Cerebellum (tissue), 4 donors: ENCODE measurements at places on chromosomes 16 and 17. TPM values are rescaled to one million over a fixed set of nuclear protein-coding genes. Genes with fewer than 3 reads are reported as not detected.

The CALB2 gene
- 8.3 TPM for total RNA-seq

The RABEP1 gene
- total RNA-seq, result 63.1 TPM

The PPP1R27 gene
- total RNA-seq, result not detected

The WFDC1 gene
- total RNA-seq, result 2.4 TPM

The CCL14 gene
- total RNA-seq, result 1.1 TPM

The RRAD gene
- total RNA-seq, result 1.1 TPM

The WFIKKN1 gene
- 0.54 TPM for total RNA-seq

The SMURF2 gene
- 53.1 TPM for total RNA-seq

The CDYL2 gene
- 11.4 TPM for total RNA-seq

The SKAP1 gene
- 0.64 TPM for total RNA-seq

The SEC14L5 gene
- total RNA-seq, result 0.82 TPM

The TMEM235 gene
- total RNA-seq, result 1.6 TPM

The COASY gene
- 5.6 TPM for total RNA-seq

The PARD6A gene
- 8.6 TPM for total RNA-seq

The ZNF469 gene
- total RNA-seq, result 0.73 TPM

The NTN3 gene
- total RNA-seq, result 2.5 TPM

The KRTAP4-5 gene
- not detected for total RNA-seq

The CPHXL2 gene
- total RNA-seq, result not detected

The STX1B gene
- 22.5 TPM for total RNA-seq

The RAB26 gene
- total RNA-seq, result 11.4 TPM

The TP53TG3 gene
- not detected for total RNA-seq

The KCNJ18 gene
- total RNA-seq, result not detected

The BRD7 gene
- total RNA-seq, result 54.7 TPM

The TSPAN10 gene
- total RNA-seq, result 0.82 TPM

The DOC2B gene
- 32.5 TPM for total RNA-seq

The SCPEP1 gene
- 4.9 TPM for total RNA-seq

The C1QL1 gene
- total RNA-seq, result 4.3 TPM

The DPEP1 gene
- total RNA-seq, result 2.5 TPM
